ENCODE measurements at places on chromosomes 3 and 15.

- no peak for DNase-seq
Measured at GRCh38 chr3:128335621-128336296, 130.9 kb downstream of the DNAJB8 start.

DNA sequence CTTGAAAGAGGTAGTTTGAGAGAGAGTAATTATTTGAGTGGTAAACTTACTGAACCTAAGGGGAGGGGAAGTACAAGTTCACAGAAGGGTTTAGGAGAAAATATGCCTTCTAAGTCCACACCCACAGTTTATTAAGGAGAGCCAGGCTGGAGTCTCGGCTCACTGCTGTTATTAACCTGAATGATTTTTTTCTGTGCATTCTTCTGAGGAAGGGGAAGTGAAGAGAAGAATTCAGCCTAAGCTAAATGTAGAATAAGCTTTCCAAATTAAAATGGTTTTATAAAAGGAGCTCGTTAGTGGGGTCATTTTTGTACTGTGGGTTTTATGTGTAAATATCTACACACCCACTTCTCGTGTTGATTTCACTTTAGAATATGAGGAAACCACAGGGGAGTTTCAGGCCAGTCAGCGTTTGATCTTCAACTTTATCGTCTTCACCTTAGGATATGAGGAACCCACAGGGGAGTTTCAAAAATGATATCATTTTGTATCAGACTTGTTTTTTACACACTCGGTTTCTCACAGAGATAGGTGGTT, 1.5 kb downstream of the WHAMM start:
- no peak for DNase-seq

DNA sequence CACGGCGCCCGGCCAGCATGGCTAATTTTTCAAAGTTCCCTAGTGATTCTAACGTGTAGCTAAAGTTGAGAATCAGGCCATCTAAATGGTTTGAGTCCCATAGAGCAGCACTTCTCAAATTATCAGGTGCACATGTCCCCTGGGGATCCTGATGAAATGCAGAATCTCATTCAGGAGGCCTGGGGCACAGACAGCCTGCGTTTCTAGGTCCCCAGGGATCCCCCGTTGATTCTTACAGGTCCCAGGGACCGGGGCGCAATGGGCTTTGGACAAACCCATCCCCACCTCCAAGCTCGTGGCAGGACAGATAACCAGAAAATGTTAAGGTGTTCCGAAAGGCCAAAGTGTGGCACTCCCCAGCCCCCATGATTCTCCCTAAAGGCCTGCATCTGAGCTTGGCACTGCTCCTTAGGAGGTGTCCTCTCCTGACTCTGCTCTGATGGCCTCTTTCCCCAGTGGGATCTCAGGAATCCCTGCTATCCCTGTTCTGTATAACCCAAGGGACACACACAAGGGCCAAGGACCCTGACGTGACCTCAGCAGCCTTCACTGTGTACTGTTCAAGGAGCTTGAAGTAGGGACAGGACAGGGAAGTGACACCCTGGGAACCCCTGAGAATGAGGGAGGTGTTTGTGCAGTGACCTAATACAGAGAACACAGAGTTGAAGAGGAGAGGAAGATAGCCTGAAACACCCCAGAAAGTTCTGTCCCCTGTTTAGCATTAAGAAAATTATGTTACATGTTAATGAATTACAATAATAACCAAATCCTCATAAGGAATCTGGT, 8.0 kb downstream of the LRRK1 start:
- DNase-seq = no peak

DNA sequence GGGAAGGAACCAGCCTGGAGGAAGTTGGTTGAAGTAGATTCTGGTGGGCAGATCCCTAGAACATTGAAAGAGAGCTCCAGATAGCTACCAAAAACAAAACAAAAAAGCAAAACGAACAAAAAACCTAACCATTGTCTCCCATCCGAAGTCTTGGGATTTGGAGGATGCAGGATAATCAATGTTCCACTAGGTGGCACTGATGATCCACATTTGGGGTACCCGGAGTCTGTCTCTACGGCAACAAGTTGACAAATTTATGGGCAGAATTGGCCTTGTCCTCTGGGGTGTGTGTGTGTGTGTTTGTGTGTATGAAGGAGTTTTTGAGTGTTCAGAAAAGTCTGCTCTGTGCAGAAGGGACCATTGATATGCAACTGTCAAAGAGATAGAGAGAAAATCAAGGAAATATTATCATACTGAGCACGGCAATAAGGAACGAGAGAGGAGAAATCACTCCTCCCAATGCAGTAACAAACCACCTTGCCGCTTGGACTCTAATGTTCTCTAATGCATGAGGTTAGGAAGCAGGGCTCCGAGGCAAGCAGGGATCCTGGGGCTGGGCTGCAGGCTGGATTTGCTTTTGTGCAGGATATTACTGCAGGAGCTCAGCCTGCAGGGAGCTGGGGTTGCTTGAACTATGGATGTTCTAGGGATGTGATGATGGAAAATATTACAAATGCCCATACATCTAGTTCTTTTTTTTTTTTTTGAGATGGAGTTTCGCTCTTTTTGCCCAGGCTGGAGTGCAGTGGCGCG, 59.8 kb upstream of the KLHL25 start:
- DNase-seq = no peak

DNA sequence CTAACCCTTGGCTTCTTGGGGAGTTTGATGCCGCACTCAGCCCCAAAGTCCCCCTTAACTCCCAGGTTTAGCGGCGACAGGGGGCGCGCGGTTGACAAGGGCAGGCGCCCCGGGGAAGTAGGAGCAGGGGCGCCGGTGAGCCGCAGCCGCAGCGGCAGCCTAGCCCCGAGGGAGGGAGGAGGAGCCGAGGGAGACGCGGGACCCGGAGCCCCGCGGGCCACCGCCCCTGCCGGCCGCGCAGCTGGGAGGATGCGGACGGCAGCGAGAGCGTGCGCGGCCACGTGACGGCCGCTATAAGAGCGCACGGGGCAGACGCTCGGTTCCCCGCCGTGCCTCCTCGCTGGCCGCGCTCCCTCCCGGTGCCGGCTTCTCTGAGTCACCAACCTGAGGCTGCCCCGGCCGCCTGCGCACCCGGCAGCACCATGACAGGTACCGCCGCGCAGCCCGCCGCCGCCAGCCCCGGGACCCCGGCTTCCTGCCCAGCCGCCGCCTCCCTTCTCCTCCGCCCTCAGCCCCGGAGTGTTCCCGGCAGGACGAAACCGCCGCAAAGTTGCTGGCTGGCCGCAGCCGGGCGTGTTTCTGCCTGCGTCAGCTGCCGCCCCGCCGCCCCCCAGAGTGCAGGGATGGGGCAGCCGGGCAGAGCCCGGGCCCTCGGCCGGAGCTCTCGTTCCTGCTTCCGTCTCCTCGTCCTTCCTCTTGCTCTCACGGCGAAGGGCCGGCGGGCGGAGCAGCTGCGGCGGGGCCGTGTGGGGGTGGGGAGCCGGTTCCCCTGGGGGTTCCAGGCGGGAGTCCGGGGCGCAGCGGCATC, at the start of gene GYG1:
Gene GYG1 (plus strand): TSS at position 322 of the 808 bp plus-strand sequence. CDS start 101 bp downstream, at position 423.
- peak; percentile 53 for DNase-seq

GRCh38 chr15:79004336-79004735, 59.5 kb upstream of the CTSH start:
- no peak for DNase-seq

DNA sequence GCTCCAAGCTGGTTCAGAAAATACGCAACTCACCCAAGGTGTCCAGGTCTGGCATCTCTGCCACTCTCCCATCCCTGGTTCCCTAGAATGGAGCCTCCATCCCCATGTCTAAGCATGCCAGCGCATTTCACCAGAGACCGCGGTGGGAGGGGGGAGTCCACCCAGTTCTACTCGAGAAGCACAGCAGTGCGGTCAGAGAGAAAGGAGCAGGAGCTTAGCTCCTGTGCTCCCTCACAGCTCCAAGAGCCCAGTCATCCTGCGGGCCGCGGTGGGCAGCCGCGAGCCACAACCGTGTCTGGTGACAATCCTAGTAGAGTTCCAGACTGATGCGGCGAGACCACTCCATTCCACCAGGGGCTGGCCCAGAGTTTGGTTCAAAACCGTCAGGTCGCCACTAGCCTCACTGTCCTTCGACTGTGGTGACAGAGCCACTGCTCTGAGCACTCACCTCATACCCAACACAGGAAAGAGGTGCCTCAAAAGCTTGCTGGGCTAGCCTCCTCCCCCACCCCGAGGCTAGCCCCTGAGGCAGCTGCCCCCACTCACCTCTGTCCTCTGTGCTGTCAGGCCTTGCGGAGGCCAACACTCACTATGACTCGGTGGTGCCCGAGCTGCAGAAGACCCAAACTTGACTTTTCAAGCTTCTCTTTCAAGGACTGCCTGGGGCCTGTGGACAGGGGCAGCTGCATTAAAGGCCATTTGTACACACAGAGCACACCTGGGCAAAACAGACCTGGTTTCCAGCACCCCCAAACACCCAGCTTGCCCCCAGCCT, 185.4 kb downstream of the XXYLT1 start:
- DNase-seq = no peak

Data from stimulated activated CD8-positive, alpha-beta memory T cell treated with anti-CD3 and anti-CD28 coated beads, Interleukin-4, amount 100 ng/mL, for 4 hours (primary cell).